ENCODE measurements at places on chromosomes 7 and 10. TPM values are rescaled to one million over a fixed set of nuclear protein-coding genes. Genes with fewer than 3 reads are reported as not detected.
A peak's percentile ranks its signal among the peaks of the same experiment; 100 is the strongest.

DNA sequence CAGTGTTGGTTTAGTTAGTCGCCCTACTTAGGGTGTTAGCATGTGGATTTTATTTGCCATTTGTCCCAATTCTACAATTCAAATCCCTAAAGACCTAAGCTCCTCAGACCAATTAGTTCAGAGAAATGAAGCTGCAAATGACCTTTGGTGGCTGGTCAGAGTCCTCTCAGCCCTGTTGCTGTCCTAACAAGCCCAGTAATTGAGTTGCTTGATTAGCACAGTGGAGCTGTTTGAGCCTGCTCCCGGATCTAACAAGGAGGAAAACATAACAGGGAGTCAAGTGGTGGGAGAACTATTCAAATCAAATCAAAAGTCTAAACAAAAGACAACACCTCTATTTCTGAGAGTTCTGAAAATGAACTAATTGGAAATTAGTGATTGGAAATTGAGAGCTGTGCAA is 22.1 kb downstream of the ZDHHC6 start:
- DNase-seq, result no peak

DNA sequence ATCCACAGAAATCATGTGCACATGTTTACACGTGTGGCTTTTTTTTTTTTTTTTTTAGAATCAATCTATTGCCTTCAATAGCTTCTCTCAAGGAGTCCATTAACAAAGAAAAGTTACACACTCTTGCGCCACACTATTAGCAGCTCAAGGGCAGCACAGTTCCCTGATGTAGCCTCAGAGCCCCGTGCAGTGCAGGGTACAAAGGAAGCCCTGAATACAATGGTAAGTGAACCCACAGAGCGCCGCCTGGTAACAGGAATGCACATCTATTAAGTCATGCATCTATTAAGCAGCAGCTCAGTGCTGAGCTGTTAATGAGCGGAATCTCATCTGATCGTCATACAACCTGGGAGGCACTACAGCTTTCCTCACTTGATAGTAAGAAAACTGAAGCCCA is 113.7 kb upstream of the PDLIM1 start:
- peak; percentile 58 for DNase-seq

- no peak for DNase-seq
These were observed 594.9 kb downstream of the REEP3 start for GRCh38 chr10:64115908-64116643.

DNA sequence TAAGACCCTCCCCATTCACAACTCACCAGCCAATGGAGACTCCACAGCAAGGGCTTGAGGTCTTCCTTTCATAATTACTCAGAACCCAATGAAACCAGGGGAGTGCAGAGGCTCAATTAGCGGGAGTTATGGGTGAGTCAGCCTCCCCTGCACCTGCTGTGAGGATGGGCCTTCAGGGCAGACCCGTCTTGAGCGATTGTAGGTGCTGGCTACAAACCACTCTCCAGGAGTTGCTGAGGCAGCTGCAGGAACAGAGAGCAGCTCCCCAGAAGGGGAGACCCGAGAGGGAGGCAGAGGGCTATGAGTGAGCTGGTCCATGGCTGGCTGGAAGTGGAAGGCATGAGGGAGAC is 58.5 kb upstream of the SORCS3 start:
- no peak for DNase-seq

DNA sequence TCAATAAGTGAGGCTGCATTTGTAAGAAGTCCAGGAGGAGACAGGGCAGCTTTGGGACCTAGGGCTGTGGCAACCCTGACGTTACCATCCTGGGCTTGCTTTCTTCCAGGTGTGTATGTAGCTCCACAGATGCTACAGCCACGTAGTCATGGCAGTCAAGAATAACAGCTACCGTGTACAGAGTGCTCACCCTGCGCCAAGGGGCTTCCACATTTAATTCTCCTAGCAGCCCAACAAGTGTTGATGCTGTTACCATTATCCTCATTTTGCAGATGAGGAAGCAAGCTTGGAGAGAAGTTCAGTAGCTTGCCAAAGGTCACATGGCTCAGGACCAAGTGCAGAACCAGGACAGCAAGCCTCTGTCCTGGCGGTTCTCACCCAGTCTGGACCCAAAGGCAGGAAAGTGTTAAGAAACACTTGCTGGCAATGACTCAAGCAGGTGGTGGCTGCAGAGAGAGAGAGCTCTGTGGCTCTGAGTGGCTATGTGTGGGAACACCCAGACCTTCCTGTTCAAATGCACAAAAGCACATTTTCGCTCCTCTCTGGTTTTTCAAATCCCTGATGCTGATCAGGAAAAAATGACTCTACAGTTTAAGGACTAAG is 89.8 kb downstream of the CREM start:
- no peak for DNase-seq

- DNase-seq, result peak; percentile 44
These were observed 10.5 kb upstream of the MTPAP start for GRCh38 chr10:30359373-30360206.

DNA sequence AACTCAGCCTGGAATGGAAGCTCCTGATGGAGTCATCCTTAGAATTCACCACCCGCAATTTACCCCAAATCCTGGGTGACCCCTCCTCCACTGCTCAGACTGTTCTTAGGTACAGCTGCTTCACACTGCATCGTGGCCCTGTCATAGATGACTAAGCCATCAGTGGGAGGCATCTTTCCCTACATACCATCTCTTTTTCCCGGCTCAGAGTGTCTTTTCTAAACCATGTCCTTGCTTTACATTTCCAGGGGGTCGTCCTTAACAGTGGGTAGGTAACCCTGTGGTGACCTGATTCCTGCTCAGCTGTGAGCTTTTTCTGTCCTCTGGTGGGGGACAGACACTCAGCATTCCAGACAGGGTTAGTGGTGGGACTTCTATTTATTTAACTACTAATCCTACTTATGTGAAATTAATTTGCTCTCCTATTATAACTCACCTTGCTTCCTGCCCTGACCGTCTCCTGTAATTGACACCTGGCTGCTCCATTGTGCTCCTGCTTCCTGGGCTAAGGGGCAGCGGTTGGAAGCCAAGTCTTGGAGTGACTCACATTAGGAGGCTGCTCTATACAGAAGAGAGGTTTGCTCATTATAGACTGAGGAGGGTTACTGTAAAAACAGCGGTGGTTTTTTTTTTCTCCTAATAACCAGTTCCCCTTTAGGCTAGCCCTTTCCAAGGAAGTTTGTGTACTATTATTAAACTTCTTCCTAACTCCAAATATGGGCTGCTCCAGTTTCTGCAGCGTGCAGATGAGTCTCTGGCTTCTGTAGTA is 40.6 kb downstream of the PYROXD2 start:
- no peak for DNase-seq

GRCh38 chr7:56079450-56080185 is 13.1 kb downstream of the PHKG1 start:
- peak; percentile 90 for DNase-seq

- no peak for DNase-seq
These were observed 253.6 kb downstream of the KCNMA1 start for GRCh38 chr10:77383861-77384553.

DNA sequence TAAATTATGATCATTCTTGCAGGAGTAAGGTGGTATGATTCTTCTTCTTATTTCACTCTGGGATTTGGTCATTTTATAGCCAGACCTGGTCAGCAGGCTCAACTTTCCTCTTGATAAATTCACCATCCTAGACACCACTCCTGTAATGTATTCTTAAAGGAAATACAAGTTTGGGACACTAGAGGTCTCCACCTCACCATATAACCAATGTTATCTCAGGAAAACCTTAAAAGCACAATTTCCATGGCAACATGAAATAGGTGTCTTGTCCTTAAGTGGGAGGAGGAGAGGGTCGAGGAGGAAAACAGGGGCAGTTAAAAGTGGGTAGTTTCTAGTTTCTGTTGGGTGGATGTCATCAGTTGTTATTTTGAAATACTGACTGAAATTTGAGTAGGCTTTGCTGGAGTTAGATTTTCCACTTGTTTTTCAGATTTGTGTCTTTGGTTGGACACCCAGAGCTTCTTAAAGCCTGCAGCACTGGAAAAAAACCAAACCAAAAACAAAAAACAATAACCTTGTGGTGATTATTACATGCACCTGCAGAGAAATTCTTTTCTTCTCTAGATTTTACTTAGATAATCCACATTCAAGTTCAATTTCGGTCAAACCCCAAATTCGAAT is 163.1 kb downstream of the PRKCQ start:
- DNase-seq, result no peak

GRCh38 chr7:51141451-51142003 is 175.1 kb downstream of the COBL start:
- no peak for DNase-seq

DNA sequence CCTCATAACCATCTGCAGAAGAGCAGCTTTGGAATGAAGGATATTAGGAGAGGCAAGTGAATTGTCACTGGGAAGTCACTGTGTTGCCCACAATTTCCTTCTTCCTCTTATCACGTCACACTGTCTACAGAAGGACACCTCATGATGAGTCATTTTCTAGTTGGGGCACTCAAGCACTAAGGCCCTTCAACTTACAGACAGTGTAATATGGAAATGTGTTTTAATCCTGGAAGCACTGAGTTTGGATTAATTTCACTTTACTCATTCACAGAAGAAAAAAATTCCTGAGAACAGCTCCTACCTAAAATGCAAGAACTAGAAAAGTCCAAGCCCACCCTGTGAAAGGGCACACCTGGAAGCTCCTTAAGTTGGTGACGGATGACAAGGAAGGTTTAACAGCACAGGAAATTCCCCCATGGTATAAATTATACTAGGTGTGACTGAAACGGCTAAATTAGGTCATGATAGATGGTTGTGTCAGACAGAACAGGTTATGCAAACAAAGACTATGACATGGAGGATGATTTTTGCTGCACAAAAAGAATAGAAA is 56.6 kb downstream of the PARD3 start:
- DNase-seq, result no peak

DNA sequence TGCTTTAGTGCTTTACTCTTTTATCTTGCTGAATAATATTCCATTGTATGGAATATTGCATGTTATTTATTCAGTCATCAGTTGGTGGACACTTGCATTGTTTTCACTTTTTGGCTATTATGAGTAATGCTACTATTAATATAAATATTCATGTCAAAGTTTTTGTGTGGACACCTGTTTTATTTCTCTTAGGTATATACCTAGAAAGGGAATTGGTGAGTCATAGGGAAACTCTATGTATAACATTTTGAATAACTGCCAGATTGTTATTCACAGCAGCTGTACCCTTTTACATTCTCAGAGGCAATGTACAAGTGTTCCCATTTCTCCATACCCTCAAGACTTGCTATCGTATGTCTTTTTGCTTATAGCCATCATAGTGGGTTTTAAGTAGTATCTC is 268.7 kb downstream of the SEMA3A start:
- no peak for DNase-seq

DNA sequence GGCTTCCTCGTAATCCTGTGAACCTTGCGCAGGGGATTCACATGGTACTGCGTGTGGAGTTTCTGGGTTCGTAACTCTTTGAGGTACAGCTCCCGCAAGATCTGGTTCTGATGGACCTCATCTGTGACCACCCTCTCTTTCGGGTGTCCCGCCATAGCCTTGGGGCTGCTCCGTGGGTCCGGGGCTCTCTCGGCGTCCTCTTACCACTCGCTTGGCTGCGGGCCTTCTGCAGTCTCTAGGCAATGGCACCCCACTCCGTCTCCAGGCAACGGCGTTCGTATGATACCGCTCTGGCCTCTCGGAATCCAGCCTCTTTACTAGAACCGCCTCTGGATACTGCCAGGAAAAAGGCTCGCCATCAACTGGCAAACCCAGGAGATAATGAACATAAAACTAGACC is 54.7 kb upstream of the AMPH start:
- DNase-seq, result no peak

Gene FAM204A
- total RNA-seq, result 58.3 TPM

Gene SDK1
- 4.1 TPM for total RNA-seq

Gene SPDYE1
- not detected for total RNA-seq

Gene SAMD9L
- total RNA-seq, result 4.7 TPM

Gene SH2D4B
- 0.19 TPM for total RNA-seq

Gene MCM10
- 0.39 TPM for total RNA-seq

Gene RBP3
- total RNA-seq, result not detected

Gene AFAP1L2
- 8.2 TPM for total RNA-seq

Gene AIFM2
- total RNA-seq, result 14.5 TPM
